ENCODE measurements at places on chromosomes 4 and X.

GRCh38 chrX:9644335-9644734, 121.3 kb downstream of the GPR143 start:
- DNase-seq: no peak

DNA sequence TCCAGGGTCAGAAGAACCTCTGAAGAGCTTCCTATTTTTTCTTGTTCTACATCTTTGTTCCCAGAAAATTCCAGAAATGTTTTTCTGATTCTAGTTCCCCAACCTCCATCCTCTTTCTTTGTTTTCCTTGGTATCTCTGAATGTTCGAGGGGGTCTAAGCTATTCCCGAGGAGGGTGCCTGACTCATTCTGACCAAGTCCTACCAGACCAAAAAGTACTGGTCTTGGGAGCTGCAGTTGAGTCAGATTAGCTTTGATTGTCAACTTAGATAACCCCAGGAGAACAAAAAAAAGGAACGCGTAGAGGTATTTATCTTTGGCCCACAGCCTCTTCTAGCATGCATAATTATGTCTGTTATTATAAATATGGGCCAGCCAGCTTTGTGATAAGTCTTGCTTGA, 12.1 kb upstream of the TENM3 start:
- no peak for DNase-seq

GRCh38 chr4:178937130-178937529, 1494.9 kb upstream of the AGA start:
- DNase-seq: no peak

- DNase-seq: no peak
These were observed 39.0 kb upstream of the RASL11B start for GRCh38 chr4:52822972-52823701.

GRCh38 chr4:37699868-37700481, 13.8 kb upstream of the RELL1 start:
- no peak for DNase-seq

- DNase-seq: no peak
These were observed 436.6 kb downstream of the C4orf33 start for GRCh38 chr4:129532573-129532972.

DNA sequence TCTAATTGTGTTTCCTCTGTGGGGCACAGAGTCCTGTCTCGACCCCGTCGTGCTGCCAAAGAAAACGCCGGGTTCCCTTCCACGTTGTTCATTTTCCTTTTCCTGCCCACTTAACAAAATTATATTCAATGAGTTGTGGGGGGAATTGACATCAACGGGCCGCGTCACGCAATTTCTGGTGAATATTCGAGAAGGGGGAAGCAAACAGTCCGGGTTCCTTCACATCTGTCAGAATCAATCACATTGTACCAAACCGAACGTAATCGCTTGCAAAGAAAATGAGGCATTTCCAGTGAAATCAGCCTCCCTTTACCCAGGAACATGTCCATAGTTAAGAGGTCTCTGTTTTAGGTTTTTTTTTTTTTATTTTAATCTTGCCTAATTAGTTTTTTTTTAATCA, 243.5 kb downstream of the SHOX start:
- no peak for DNase-seq

- DNase-seq: no peak
These were observed 347 bp downstream of the AMTN start for GRCh38 chr4:70518716-70519115.

GRCh38 chr4:9949573-9949972, 71.7 kb downstream of the SLC2A9 start:
- DNase-seq: no peak

GRCh38 chrX:42530027-42530426, 247.9 kb downstream of the PPP1R2C start:
- peak; percentile 1 for DNase-seq

DNA sequence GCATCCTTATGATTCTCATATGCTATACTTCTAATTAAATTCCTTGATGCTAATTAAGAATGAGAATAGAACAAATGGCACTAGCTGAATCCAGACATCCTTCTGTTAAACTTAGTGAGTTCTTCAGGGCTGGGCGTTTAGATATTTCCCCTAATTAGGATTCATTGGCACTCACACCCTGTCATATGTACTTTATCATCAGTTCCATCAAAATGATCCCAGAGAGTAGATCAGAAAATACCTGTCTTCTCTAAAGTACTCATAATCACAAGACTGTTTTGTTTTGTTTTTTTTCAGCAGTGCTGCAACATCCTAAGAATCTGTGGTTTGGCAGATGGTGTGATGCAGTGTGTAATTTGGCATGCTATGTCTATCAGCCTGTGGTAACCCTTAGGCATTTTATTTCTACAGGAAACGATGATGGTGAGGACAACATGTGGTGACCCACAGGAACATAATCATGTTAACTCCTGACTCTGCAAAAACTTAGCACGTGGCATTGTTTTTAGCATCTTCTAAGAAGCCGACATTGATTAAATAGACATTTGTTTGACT, 2528.4 kb downstream of the ARAP2 start:
- DNase-seq: peak; percentile 26

GRCh38 chr4:105291925-105292324, 145.2 kb downstream of the TET2 start:
- DNase-seq: no peak

GRCh38 chr4:143587703-143588102, 74.2 kb downstream of the SMARCA5 start:
- DNase-seq: no peak

- DNase-seq: no peak
These were observed 12.2 kb upstream of the GPRIN3 start for GRCh38 chr4:89319756-89320155.

GRCh38 chr4:139564502-139564901, 8.5 kb upstream of the SETD7 start:
- DNase-seq: no peak

DNA sequence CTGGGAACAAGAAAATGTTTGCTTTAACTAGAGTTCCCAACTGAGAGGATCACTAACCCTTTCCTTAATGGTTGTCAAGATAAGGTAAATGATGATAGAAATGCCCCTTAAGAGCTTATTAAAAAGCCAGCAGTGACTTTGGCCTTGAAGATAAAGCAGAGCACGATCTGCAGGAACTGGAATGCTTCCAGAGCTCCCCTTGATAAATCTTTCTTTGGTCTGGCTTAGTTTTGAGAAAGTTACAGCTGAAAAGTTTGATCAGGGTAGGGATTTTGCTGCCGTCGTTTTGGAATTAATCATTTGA, 64.0 kb downstream of the PTTG2 start:
- DNase-seq: no peak

- no peak for DNase-seq
These were observed 476.6 kb downstream of the GRXCR1 start for GRCh38 chr4:43369036-43369594.

- DNase-seq: no peak
These were observed 686 bp downstream of the MTHFD2L start for GRCh38 chr4:74158466-74159142.

DNA sequence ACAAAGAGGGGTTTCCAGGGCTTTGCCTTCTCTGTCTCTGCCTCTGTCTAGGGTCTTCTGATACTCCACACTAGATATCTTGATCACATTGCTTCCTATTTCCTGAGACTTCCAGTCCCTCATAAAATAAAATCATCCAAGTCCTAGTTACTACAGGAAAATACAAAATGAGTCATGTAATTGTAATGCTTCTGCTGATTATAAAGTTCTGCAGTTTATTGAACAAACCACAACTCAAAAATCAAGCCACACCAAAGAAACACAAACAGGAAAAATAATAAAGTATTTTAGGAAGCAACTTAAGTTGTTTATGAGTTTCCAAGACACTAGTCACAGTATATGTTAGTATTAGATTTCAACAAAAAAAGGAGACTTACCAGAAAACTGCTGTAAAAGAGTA, 695.1 kb upstream of the GALNTL6 start:
- no peak for DNase-seq

GRCh38 chr4:99120501-99120900, 23.6 kb downstream of the ADH4 start:
- no peak for DNase-seq

GRCh38 chr4:186416451-186417060, 138.8 kb downstream of the MTNR1A start:
- DNase-seq: no peak

GRCh38 chr4:145731028-145731427, 51.1 kb downstream of the C4orf51 start:
- no peak for DNase-seq

DNA sequence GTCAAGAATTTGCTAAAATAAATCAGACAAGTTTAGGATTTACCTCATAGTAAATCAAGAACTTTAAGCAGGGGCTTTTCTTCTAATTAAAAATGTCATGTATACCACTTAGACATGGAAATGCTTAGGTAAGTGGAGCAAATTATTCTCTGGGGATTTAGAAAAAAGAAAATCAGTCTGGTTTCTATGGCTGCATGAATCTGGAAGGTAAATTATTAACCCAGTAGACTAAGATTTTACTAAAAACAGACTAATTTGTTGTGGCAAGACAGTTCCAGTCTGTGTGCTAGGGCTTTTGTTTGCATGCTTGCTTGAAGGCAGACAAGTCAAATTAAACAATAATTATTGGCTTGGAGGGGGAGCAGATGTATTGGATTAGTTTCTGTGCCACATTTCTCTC, 140.6 kb downstream of the TBL1X start:
- no peak for DNase-seq

GRCh38 chr4:81574991-81575390, 103.3 kb upstream of the RASGEF1B start:
- DNase-seq: no peak

DNA sequence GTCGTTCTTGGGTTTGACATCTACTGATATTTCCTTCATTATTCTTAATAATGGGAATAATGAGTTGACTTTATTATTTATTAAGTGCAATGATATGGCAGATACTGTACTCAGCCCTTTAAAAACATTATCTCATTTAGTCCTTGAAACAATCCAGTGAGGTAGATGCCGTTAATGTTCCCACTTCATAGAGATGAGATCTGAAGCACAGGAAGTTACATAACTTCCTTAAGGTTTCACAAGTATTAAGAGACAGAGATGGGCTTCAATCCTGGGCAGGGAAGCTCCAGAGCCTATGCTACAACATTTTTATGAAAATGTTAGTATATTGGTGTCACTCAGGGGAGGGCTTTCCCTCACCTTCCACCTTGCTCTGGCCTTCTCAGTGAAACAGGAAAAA, 9.7 kb upstream of the KLHL13 start:
- no peak for DNase-seq

DNA sequence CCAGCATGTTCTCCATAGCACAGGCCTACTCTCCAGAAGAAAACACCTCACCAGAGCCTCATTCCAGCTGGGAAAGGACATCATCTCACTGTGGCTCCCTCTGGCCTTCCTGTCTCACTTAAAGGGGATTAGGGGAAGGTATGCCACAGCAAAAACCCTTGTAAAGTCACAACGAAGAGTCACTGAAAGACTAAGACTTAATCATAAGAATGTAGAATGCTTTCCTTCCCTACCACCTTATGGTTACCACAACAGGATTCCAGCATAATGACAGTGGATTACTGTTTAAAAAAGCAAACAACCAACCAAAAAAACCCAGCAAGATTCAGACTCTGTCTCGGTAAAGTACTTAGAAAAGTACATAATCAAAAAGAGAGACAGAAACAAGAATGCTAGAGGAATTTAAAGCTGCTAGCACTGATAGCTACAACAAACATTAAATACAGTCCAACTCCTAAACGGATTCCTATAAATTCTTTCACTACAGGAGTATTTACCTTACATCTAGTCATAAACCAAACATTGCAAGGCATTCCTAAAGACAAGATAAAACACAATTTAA, 75.1 kb downstream of the BANK1 start:
- peak; percentile 18 for DNase-seq

- DNase-seq: no peak
These were observed 15.8 kb upstream of the PDE6B start for GRCh38 chr4:609400-610050.

DNA sequence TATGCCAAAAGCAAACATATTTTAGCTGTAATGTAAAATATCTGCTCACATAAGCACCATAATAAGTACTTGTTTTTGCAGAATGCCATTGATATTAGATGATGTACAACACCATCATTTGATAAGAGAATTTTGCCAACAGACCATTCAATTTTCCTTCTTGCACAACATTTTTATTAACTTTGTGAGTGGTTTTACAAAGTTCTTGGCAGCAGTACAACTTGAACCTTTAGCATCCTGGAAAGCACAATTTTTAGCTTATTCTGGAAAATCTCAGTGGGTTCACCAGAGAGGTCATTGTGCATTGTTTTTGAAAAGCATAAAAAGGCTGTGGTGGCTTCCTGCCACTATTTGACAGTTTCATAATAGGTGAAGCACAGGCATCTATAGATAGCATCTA, 26.4 kb upstream of the REPS2 start:
- DNase-seq: no peak
